ENCODE measurements at places on chromosomes 7 and 10. TPM values are rescaled to one million over a fixed set of nuclear protein-coding genes. Genes with fewer than 3 reads are reported as not detected.
A peak's percentile ranks its signal among the peaks of the same experiment; 100 is the strongest.

TDRD1 gene
- total RNA-seq: not detected

GFRA1 gene
- total RNA-seq: 0.30 TPM

GIMAP4 gene
- total RNA-seq: 0.49 TPM

- DNase-seq: no peak
These were observed 196.1 kb upstream of the TCF7L2 start for GRCh38 chr10:112753961-112754411.

DNA sequence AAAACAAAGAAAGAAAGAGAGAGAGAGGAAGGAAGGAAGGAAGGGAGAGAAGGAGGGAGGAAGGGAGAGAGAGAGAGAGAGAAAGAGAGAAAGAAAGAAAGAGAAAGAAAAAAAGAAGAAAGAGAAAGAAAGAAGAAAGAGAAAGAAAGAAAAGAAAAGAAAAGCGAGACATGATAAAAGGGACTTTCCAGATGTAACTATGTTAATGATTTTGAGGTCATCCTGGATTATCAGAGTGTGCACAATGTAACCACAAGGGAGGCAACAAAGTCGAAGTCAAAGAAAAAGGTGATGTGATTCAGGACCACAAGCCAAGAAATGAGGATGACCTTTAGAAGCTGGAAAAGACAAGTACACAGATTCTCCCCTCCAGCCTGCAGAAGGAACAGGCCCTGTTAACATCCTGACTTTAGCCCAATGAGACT is 48.9 kb upstream of the PAX2 start:
- DNase-seq: no peak

UNCX gene
- not detected for total RNA-seq

DNA sequence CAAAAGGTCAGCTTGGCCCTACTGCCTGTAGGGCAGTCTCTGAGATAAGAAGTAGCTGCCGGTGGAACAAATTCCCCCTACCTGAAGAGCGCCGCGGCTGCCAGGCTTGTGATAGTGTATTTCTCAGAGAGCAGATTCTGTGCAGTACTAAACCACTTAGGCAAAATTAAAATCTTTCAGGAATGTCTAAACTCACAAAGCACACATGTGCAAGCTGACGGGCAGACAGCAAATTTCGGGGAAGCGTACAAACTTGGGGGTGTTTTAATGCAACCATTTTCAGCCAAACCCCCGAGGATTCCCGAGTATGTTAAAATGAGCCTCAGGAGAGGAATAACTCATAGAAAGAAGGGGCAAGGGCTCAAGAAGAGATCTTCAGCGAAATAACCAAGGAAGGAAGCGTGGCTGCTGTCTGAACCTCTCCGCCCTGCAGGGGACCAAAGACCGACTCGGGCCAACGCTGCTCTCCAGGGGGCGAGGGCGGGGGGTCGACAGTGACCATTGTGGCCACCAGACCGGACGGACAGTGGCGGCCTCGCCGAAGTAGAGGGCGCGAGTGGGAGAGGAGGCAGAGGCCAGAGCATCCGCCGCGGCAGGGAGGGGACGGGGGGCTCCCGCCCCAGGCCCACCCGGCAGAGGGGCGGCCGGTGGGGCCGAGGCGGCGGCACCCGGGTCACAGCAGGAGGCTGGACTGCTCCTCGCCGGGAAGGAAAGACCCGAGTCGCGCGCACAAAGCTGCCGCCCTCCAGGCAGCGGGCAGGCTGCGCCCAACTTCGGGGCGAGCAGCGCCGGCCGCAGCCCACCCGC is 819 bp downstream of the HYCC1 start:
- no peak for DNase-seq

DNA sequence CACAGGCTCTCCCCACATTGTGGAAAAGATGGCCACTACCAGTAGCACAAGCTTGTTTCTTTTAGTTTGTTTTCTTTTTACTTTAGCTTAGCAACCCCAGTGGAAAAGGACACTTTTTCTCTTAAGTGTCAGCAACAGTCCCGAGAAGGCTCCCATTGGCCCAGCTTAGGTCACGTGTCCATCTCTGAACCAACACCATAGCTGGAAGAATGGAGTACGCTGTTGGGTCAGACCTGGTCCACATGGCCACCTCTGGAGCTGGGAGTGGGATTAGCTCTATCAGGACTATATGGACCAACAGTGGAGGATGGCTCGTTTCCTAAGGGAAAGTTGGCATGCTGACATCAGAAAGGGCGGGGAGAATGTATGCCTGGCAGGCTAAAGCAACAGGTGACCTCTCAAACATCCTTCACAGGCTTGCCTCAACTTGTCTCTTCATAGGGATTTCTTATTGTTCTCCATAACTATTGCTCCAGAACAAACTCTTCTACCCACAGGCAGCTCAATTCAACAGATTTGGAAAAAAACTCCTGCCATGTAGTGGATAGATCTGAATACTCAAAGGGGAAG is 27.6 kb upstream of the NEUROG3 start:
- no peak for DNase-seq

DNA sequence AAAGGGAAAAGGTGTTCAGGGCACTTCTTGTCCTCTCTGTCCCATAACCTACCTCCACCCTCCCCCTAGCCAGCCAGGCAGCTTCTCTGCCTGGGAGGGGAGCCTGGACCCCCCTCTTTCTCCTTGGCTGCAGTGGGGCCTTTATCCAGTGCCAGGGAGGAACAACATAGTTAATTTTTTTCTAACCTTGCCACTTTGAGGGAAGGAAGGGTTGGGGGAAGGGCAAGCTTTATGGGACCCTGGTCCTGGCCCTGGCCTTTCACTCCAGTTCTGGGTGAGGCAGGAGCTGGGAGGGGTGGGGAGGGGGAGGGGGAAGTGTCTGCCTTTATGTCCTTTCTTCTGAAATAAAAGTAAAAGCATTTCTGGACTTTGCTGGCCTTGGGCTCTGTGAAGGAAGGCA is 4.5 kb downstream of the VGF start:
- DNase-seq: no peak

TRPV5 gene
- not detected for total RNA-seq

FBXO24 gene
- total RNA-seq: 2.1 TPM

NKX6-2 gene
- total RNA-seq: not detected

POLD2 gene
- total RNA-seq: 237 TPM

OR2A1 gene
- not detected for total RNA-seq

DNA sequence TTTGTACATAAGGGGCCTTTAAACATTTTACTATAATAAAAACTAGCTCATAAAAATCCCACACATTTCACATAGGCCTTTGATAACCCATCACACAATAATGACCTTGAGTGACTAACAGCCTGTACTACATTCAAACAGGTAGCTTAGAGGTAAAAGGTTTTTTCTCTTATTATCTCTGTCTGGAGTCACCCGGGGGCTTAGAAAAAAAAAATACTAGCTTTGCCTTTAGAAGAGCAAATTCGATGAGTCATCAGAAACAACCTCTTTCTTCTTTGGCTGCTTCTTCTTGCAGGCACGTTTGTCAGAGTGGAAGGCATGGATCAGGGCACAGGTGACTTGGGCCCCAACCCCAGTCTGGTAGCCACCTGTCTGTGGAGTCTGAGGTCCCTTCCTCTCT is 43.4 kb upstream of the ADO start:
- DNase-seq: no peak

FAM25C gene
- total RNA-seq: not detected

DNA sequence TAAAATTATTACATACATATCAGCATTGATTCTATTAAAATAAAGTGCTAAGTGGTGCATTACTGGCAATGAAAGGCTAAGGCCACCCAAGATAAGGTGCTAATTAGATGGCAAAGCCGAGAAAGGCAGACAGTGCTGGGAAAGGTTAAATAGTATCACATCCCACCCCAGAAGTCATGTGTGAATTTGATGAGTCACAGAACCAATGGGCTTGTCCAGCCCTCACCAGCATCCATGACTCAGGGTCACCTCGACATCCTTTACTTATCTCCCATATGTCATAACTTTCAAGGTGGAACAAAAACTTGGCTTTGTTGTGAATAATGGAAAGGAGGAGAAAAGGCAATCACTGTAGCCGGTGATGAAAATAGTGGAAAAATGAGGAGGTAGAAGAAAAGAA is 459.1 kb downstream of the PLXNA4 start:
- no peak for DNase-seq

SCD gene
- total RNA-seq: 652 TPM

GRCh38 chr10:31921031-31921430 is 7.6 kb downstream of the ARHGAP12 start:
- no peak for DNase-seq

DNA sequence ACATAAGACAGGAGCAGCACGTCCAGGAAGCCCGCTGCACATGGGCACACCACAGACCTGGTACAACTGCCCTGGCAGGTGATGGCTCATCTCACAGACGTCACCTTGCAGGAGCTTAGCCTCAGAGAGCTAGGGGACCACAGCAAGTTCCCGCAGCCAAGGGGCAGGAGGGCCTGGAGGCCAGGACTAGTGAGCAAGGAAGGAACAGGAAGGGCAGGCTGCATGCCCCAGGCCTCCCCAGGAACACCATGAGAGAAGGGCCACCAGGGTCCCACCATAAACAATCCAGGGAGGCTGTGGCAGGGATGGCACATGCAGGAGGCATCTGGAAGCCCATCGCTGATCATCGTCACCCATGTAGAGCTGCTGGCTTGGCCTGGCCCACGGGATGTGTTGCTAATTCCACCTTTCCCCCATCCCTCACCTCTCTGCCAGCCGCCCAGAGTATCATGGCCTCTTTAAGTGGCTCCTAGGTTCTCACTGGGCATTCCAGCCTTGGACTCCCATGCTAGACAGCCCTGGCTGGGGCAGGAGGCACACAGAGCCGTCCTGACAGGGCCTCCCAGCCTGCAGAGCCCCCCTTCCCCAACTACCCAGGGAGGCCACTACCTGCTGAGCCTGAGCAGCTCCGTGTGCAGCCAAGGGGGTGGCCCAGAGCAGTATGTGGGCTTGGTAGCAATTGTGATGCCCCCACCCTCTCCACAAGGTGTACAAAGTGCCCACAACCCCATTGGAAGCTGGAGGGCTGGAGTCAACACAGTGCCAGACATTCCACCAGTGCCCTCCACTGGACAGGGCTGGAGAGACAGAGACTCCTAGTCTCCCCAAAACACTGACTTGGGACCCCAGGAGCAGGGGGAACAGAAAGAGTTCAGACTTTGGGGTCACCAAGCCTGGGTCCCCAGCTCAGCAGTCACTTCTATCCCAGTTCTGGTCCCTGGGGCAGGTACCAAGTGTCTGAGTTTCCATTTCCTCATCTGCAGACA is 35.5 kb downstream of the GRID1 start:
- DNase-seq: no peak

CH25H gene
- total RNA-seq: not detected

DNA sequence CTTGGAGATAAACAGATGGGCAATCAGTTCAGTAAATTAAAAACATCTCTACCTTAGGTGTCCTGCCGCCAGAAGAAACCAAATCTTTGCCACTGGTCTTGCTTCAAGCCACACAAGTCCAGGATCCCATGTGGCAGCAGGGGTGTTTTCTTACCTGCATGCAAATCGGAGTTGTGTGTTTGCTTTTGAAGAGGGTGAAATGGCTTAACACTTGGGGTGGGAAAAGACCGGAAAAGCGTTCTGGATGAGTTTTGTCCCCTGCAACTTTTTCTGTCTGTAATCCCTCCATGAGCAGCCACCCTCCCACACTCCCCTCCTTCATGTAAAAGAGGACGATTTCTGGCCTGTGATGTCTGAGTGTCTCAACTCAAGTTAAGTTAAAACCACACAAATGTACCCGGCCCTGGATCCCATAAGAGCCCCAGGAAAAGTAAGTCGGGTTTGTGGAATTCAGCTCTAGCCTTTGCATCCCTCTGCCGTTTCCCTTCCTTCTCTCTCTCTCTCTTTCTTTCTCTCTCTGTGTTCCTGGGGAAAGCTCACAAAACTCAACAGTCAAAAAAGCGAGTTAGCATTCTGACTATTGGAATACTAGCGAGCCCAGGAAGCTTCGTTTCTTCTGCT is 178.5 kb downstream of the TCF7L2 start:
- DNase-seq: no peak

DNA sequence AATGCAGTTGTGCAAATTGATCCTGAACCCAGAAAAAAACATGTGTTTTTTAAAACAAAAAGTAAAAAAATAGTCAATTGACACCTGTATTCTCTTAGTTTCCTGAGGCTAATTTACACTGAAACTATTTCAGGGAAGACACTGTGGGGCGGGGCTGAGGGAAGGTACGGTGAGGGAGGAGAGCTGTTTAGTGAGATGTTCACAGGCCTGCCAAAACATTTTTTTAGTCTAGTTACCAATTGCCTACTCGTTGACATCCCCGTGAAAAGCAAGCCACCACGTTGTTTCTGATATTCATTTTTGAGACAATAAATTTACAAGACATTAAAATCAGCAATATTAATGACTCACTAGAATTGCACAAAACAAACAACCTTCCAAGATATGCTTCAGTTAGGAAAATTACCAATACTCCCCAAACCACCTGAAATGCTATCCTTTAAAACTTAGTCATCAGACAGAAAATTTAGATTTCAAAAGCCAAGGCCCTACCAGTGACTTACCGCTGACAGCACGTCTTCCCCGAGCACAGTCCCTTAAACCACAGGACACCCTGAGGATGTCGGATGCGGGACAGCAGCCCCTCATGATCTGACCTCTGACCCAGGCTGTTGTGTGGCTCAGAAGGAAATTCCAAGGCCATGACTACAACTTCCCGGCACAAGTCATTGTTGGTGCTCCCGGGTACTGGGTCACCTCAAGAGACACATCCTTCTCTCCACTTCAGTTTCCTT is 279.2 kb downstream of the PRPF18 start:
- DNase-seq: peak; percentile 21

- no peak for DNase-seq
These were observed 41.9 kb downstream of the ANKMY2 start for GRCh38 chr7:16603633-16604032.

- no peak for DNase-seq
These were observed 126.7 kb downstream of the NRCAM start for GRCh38 chr7:108329514-108329913.

- no peak for DNase-seq
These were observed 74.4 kb upstream of the PAX2 start for GRCh38 chr10:100670828-100671479.

UPK3B gene
- total RNA-seq: 2.3 TPM

- DNase-seq: no peak
These were observed 61.3 kb downstream of the ABLIM1 start for GRCh38 chr10:114596793-114597192.

- DNase-seq: no peak
These were observed 31.0 kb downstream of the CCNY start for GRCh38 chr10:35367107-35367859.

DNA sequence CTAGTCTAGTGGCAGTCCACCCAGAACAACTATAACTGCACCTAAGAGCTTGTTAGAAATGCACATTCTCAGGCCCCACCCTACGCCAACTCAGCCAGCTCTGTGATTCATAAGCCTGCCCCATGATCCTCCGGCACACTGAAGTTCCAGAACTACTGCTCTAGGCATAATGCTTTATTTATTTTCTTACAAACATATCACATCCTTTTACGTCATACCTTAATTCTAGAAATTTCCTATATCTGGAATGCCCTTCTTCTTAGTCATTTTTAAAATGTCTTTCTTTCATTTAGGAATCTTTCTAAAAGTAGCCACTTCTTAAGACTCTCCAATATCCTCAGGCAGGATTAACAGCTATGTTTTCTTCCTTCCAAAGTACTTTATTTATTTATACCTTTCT is 480.1 kb downstream of the INHBA start:
- DNase-seq: no peak

DNA sequence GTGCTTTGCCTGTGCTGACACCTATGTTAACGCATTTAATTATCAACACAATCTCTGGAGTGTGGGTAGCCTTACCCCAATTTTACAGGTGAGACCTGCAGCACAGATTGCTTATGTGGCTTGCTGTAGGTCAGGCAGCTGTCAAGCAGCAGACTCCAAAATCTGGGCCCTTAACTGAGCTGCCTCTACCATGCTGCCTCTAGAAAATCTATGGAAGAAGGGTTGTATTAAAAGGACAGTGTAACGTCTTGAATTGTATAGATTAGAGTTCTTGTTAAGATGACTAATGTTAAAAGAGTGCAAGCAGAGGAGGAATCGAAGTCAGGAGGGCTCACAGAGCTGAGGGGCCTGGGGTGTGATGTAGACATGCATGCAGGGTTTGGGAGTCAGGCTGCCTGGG is 1.2 kb upstream of the PON3 start:
- DNase-seq: no peak

Measured in HCT116 (cell line).